ENCODE measurements at places on chromosomes 7 and 10. TPM values are rescaled to one million over a fixed set of nuclear protein-coding genes. Genes with fewer than 3 reads are reported as not detected.

SFRP5 gene
- not detected for total RNA-seq

NUTM2D gene
- total RNA-seq: 11.3 TPM

TPK1 gene
- total RNA-seq: 2.6 TPM

CTAGE8 gene
- 0.54 TPM for total RNA-seq

SPDYE1 gene
- not detected for total RNA-seq

MASTL gene
- total RNA-seq: 10.9 TPM

TMEM254 gene
- 13.5 TPM for total RNA-seq

TUBAL3 gene
- not detected for total RNA-seq
